Stimulated activated CD4-positive, alpha-beta T cell treated with anti-CD3 and anti-CD28 coated beads, Interleukin-15, amount 100 ng/mL, for 48 hours (primary cell): ENCODE measurements at places on chromosomes 4 and X.

- DNase-seq, result no peak
Observed at GRCh38 chrX:148871422-148872160, 371.2 kb downstream of the AFF2 start.

GRCh38 chr4:165532976-165533375 is 154.2 kb downstream of the CPE start:
- DNase-seq, result no peak

- no peak for DNase-seq
Observed at GRCh38 chr4:87978681-87979080, 3.2 kb downstream of the SPP1 start.

- no peak for DNase-seq
Observed at GRCh38 chrX:100944601-100945000, 15.9 kb upstream of the XKRX start.

GRCh38 chr4:76513482-76513881 is 78.5 kb downstream of the SHROOM3 start:
- no peak for DNase-seq

DNA sequence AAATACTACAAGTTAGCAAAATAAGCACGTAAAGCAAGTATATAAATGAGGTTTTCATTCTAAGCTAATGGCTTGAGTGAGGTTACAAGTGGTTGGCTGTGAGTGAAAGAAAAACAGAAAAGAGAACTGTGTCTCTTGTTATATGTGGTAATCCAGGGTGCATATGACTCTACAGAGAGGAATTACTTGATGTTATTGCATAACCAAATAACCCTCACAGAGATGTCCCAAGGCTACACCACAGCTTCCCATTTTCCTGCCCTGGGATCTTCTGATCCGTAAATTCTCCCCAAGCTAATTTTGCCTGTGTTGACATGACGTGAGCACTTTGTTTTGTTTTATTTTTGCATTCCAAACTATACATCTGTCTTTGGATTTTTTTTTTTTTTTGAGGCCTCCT is 470.0 kb upstream of the INTU start:
- no peak for DNase-seq

- DNase-seq, result no peak
Observed at GRCh38 chr4:73922766-73923630, 53.8 kb downstream of the CXCL1 start.

DNA sequence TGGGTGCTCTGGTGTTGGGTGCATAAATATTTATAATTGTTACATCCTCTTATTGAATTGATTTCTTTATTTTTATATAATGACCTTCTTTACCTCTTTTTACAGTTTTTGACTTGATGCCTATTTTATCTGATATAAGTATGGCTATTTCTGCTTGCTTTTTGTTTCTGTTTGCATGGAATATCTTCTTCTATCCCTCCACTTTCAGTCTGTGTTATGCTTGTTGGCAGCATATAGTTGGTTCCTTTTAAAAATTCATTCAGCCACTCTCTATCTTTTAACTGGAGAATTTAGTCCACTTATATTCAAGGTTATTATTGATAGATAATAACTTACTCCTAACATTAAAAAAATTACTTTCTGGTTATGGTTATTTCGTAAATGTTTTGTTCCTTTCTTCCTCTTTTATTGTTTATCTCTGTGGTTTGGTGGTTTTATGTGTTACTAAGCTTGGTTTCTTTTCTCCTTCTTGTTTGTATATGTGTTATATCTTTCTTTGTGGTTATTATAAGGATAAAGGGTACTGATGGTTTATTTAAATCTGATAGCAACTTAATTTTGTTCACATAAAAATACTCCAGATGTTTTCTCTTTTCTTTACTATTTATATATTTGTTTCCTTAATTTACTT is 69.5 kb downstream of the IL15 start:
- DNase-seq, result no peak

DNA sequence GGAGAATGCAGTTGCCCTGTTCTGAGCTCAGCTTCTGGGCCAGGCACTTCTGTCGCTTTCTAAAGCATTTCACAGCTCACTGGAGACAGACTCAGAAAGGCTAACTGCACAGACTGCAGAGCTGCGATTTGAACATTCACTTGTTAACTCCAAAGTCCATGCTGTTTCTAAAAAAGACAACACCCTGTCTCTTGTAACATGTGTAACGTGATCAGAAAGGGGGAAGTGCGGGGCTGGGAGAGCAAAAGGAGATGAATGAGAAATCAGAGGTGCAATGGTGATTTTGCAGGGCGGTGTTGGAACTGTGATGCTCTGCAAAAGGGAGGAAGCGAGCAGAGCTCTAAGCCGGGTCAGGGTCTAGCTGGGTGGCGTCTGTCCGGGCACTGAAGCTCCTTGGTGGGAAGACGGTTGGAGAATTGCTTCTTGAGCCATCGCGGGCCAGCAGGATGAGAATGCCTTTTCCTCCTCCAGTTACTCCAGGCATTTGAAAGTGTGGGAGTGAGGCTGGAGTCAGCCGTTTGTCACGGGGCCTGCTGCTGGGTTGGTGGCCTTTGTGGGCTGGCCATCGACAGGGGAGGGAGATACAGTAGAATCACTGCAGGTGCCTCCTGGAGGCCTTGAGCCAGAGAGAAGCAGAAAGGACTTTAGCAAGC is 20.3 kb downstream of the TBC1D14 start:
- DNase-seq, result no peak
